ENCODE measurements at places on chromosomes 1 and 21. TPM values are rescaled to one million over a fixed set of nuclear protein-coding genes. Genes with fewer than 3 reads are reported as not detected.

Gene ZNF648
- total RNA-seq, result 3.3 TPM

Gene NTMT2
- not detected for total RNA-seq

Gene RPE65
- 0.33 TPM for total RNA-seq

Gene KDM1A
- 73.2 TPM for total RNA-seq

Gene APOBEC4
- total RNA-seq, result not detected

Gene APH1A
- total RNA-seq, result 138 TPM

Gene GJB5
- total RNA-seq, result not detected

Gene OR2L13
- total RNA-seq, result 0.33 TPM

Gene EDEM3
- 44.5 TPM for total RNA-seq

Gene OR6N1
- total RNA-seq, result not detected

Gene SLC45A1
- total RNA-seq, result 3.6 TPM

Gene HTR6
- not detected for total RNA-seq

Gene HES4
- 34.2 TPM for total RNA-seq

Gene PGLYRP3
- not detected for total RNA-seq
